T-helper 1 cell treated with Interleukin-12 subunit alpha and Interleukin-12 subunit beta and Interleukin-4 antibody, amounts not matched to agents 30 ng/mL and 1 ng/mL, for 36 hours (primary cell): ENCODE measurements at places on chromosomes 5 and 9. TPM values are rescaled to one million over a fixed set of nuclear protein-coding genes. Genes with fewer than 3 reads are reported as not detected.

INSL6 gene
- total RNA-seq, result not detected in 2 replicates

MAMDC4 gene
- 21.5 and 26.0 TPM in 2 replicates for total RNA-seq

CYSRT1 gene
- total RNA-seq, result 0.27 TPM in 2 replicates

PCDHGC5 gene
- total RNA-seq, result not detected in 2 replicates

HNRNPA0 gene
- 27.6 and 29.3 TPM in 2 replicates for total RNA-seq

HBEGF gene
- 39.1 and 42.2 TPM in 2 replicates for total RNA-seq

FREM1 gene
- 0.02 TPM in 1 of 2 replicates, not detected in the other for total RNA-seq

ABO gene
- total RNA-seq, result 2.1 and 2.5 TPM in 2 replicates

HCN1 gene
- total RNA-seq, result not detected in 2 replicates

KCNN2 gene
- total RNA-seq, result not detected in 2 replicates

ADGRV1 gene
- 0.05 TPM in 1 of 2 replicates, not detected in the other for total RNA-seq

BHMT2 gene
- total RNA-seq, result not detected in 2 replicates

LIX1 gene
- not detected in 2 replicates for total RNA-seq

TMEM174 gene
- not detected in 2 replicates for total RNA-seq

CA9 gene
- 0.15 TPM in 1 of 2 replicates, not detected in the other for total RNA-seq

SPATA31A7 gene
- not detected in 2 replicates for total RNA-seq

PCDHA6 gene
- not detected in 2 replicates for total RNA-seq

CARD9 gene
- total RNA-seq, result 1.3 and 1.6 TPM in 2 replicates

ENHO gene
- 0.20 TPM in 1 of 2 replicates, not detected in the other for total RNA-seq

ABLIM3 gene
- not detected in 2 replicates for total RNA-seq

PCDHGB7 gene
- total RNA-seq, result 0.07 and 0.29 TPM in 2 replicates

HAPLN1 gene
- not detected in 2 replicates for total RNA-seq

FAM163B gene
- not detected in 2 replicates for total RNA-seq

KCTD16 gene
- total RNA-seq, result not detected in 2 replicates

GFPT2 gene
- 0.39 TPM in 1 of 2 replicates, not detected in the other for total RNA-seq

GPR21 gene
- total RNA-seq, result 0.32 TPM in 1 of 2 replicates, not detected in the other

POC5 gene
- total RNA-seq, result 20.6 and 20.8 TPM in 2 replicates

LEAP2 gene
- total RNA-seq, result 2.7 and 3.8 TPM in 2 replicates

FBP1 gene
- total RNA-seq, result 0.34 TPM in 1 of 2 replicates, not detected in the other

ARAP3 gene
- 8.3 and 8.7 TPM in 2 replicates for total RNA-seq

PAX5 gene
- 0.32 and 0.34 TPM in 2 replicates for total RNA-seq

SPINK1 gene
- not detected in 2 replicates for total RNA-seq

PRLR gene
- total RNA-seq, result not detected in 2 replicates

GPR151 gene
- total RNA-seq, result not detected in 2 replicates

GARIN3 gene
- not detected in 2 replicates for total RNA-seq

SLCO6A1 gene
- not detected in 2 replicates for total RNA-seq

PCA3 gene
- not detected in 2 replicates for total RNA-seq

CNTFR gene
- not detected in 2 replicates for total RNA-seq

ARHGEF39 gene
- total RNA-seq, result 7.8 and 8.7 TPM in 2 replicates

SHOC1 gene
- total RNA-seq, result not detected in 2 replicates

DMGDH gene
- total RNA-seq, result 1.3 TPM in 1 of 2 replicates, not detected in the other

ZFP2 gene
- 0.24 and 0.32 TPM in 2 replicates for total RNA-seq

TNFSF8 gene
- 171 and 182 TPM in 2 replicates for total RNA-seq

FGF10 gene
- total RNA-seq, result not detected in 2 replicates

SLC34A3 gene
- total RNA-seq, result not detected in 2 replicates

MAP3K1 gene
- 40.4 and 41.9 TPM in 2 replicates for total RNA-seq

PCDHGA8 gene
- 0.07 and 0.15 TPM in 2 replicates for total RNA-seq

PCAT7 gene
- total RNA-seq, result not detected in 2 replicates
